ENCODE measurements at places on chromosomes 3 and 15.

DNA sequence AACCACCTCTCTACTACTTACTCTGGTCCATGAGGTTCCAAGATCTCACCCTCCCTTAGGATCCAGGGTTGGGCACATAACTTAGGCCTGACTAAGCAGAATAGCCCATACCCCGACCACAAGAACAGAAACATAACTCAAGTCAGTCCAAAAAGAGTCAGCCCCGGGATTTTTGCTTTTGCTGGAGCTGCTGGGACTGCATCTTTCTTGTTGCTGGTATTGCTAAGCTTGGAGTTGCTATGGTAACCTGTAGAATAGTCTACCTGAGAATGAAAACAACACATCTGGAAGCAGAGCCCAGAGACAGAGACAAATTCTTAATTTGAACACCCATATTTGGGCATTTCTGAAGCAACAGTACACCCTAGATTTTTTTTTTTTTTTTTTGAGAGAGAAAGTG, 6.5 kb downstream of the RUBCN start:
- peak; percentile 70 for DNase-seq

DNA sequence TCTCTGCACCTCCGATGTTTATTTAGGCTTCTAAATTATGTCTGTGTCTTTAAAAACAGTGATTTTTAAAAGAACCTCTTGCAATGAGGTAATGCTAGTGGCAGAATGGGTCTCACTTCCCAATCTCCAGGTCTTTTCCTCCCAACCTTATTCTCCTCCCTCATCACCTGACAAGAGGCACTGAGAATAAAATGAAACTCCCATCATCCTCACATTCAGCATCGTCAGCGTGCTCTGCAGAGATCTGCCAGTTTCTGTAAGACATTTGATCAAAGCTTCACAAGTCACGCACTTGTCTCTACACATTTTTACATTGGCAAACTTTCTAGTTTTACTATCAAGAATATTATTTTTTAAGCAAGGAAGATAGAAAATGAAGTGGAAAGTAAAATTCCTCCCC, 420.5 kb downstream of the GABRB3 start:
- DNase-seq, result no peak

- no peak for DNase-seq
These were observed 60.5 kb downstream of the CLDN1 start for GRCh38 chr3:190261740-190262139.

DNA sequence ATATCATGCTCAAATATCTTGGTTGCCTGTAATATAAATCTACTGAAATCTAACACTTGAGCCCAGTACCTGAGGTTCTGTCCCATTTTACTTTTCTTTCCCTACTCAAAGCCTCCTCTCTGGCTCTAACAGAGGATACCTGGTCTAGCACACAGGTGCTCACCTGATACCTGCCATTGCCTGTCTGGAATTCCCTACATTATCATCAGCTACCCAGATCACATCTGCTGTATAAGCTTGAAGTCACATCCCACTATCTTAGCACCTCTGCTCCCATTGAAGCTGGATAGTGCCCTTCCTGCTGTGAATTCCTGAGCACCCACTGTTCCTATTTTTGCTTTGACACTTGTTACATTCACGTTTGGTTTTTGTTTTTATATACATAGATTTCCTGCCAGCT, 30.5 kb downstream of the GYG1 start:
- no peak for DNase-seq

GRCh38 chr15:73183071-73183470, 130.8 kb downstream of the NEO1 start:
- DNase-seq, result no peak

DNA sequence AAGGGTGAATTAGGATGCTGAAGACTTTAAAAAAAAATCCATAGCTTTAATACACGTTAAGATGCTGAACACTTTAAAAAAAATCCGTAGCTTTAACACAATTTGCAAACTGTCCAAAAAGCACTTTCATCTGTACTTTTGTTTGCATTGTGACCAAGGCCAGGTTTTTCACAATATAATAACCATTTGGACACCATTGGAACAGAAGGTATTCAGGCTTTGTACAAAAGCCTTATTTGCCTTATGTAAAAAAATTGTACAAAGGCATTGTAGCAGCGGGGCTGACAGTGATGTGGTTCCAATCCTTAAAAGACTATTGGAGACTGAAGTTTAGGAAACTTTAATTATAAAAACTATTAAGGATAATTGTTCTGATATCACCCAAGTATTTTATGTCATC, 15.2 kb upstream of the ICE2 start:
- DNase-seq, result no peak

- DNase-seq, result no peak
These were observed 261.1 kb downstream of the EPHB1 start for GRCh38 chr3:135056084-135056730.

GRCh38 chr15:30008156-30008555, 74.6 kb upstream of the GOLGA8J start:
- no peak for DNase-seq

GRCh38 chr3:154120961-154121700, at the start of gene ARHGEF26:
Gene ARHGEF26, plus strand, starts transcription at chr3:154121390. Its CDS starts 603 bp downstream, at chr3:154121993.
- peak; percentile 80 for DNase-seq

GRCh38 chr3:63920001-63920400, 7.8 kb upstream of the SCAANT1 start:
- no peak for DNase-seq

GRCh38 chr3:177221744-177222143, 24.5 kb upstream of the TBL1XR1 start:
- no peak for DNase-seq

DNA sequence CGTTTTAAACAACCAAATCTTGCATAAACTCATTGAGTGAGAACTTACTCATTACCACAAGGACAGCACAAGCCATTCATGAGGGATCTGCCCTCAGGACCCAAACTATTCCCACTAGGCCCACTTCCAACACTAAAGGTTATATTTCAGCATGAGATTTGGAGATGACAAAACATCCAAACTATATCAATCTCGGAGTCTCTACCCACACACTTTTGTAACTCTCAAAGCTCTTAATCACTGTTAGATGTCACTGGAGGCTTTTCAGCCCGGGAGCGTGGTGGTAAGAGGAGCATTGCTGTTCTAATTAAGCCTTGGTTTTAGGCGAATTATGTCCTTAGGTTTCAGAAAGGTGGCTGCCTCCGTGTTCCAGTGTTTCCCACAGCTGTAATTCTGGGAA, 86.3 kb downstream of the CNTN6 start:
- no peak for DNase-seq

DNA sequence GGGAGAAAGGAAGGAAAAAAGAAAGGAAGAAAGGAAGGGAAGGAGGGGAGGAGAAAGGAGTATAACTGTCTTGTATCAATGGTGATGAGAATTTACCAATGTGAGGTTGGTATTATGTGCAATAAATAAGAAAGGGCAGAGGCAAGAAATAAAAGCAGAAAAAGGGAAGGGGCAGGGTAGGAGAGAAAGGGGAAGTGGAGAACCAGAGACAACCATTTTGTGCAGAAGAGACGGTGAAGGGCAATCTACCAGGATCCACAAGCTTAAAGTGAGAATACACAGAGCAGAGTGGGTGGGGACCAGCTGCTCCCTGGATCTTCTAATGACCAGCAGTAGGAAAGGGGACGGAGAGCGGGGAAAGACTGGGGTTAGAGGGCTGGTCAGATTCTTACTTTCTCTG, 106.9 kb upstream of the SLCO2A1 start:
- no peak for DNase-seq

- no peak for DNase-seq
These were observed 52.2 kb upstream of the POLR2M start for GRCh38 chr15:57654153-57654852.

DNA sequence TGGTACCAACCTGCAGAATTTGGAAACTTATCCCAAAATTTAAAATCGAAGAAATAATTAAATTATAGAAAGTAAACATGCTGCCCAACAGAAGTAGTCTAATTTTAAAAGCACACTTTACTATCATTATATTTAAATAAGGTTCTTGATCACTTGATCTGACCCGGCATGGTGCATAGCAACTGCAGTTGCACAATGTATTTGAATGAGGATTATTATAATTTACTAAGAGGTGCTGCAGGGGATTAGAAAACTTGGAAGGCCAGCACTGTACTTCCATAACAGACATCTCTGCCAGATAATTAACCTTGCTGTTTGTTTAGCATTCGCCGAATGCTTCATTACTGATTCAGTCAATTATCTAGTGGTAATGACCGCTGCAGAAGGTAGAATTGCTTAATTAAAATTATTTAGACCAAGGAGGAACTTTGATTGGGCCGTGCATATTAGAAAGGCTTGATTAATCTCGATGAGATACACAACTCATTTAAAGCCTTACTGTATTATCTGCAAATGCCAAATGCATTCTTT, 971.6 kb downstream of the ZPLD1 start:
- no peak for DNase-seq

GRCh38 chr15:63439536-63440264, 58.1 kb upstream of the CA12 start:
- DNase-seq, result no peak

- no peak for DNase-seq
These were observed 260.2 kb upstream of the HES1 start for GRCh38 chr3:193875601-193876321.

DNA sequence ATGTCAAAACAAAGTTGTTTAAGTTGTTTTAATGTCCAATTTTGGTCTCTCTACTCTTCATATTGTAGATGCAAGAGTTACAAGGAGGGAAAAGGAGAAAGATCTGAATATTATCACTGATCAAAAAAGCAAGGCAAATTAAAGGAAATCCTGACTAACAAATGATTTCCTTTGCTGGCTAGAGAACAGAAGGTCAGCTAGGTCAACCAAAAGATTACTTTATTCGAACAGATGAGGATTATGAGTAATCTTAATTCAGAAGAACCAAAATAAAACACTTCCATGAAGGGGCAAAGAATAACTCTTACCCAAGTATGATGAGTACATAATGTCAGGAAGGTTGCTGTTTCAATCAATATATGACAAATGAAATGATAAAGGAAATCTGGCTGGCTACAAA, 33.8 kb downstream of the CPNE4 start:
- no peak for DNase-seq

DNA sequence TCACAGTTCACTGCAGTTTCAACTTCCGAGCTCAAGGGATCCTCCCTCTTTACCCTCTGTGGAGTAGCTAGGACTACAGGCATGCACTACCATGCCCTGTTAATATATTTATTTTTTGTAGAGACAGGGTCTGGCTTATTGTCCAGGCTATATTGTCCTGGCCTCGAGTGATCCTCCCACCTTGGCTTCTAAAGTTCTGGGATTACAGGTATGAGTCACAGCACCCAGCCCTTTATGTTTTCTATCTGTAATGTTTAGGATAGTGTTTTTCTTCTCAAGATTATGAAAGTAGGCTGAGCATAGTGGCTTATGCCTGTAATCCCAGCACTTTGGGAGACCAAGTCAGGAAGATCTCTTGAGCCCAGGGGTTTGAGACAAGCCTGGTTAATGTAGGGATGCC, 11.9 kb upstream of the SCG3 start:
- no peak for DNase-seq

- no peak for DNase-seq
These were observed 99.7 kb downstream of the RARB start for GRCh38 chr3:25527801-25528200.

DNA sequence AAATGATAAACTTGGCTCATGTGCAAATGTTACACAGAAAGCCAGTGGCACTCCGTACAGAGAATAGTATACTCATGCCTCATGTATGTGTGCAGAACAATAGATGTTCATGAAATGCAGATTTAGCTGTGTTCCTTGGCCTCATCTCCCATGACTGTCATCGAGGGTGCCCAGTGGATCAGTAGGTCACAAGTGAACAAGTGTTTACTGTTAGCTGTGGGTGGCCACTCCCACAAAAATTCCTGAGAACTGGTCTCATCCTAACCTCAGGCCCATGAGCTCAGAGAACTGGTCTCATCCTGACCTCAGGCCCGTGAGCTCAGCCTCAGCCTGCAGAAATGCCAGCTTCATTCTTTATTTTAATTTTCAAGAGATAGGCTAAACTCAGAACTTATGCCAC, 124.1 kb downstream of the GADL1 start:
- no peak for DNase-seq

DNA sequence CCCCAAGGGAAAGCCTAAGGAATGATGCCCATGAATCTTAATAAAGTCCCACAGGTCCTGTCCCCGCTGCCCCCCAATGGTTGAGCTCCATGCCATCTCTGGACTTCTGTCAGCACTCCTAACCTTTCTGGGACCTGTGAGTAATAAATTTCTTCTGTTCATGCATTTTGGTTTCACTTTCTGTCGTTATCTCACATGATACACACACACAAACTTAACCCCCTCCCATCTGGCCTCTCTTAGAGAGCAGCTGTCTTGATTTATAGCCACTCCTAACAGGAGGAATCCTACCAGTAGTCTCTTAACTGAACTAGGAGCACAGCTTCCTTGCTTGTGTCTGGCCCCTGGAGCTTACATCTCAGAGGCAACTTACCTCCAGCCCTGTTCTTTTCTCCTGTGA, 82.7 kb upstream of the SELENOK start:
- DNase-seq, result no peak

GRCh38 chr3:44885618-44886017, 11.2 kb downstream of the TGM4 start:
- DNase-seq, result no peak

DNA sequence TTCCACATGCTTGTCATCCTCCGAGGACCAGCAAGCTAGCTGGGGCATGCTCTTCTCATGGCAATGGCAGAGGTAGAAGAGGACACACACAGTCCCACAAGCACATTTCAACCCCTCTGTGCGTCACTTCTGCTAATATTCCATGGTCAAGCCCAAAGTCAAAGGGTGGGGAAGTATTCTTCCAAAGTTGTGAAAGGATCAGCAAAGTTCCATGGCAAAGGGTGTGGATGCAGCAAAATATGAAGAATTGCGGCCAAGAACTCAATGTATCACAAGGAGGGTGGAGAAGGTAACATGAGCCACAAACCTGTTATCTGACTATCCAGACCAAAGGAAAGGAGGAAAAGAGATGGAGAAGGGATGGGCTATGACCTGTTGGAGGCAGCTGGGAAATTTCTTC, 71.2 kb upstream of the SNRK start:
- DNase-seq, result no peak

GRCh38 chr3:1571736-1572135, 478.9 kb downstream of the CNTN6 start:
- no peak for DNase-seq

- DNase-seq, result no peak
These were observed 41.3 kb downstream of the PSMD6 start for GRCh38 chr3:63981980-63982379.

GRCh38 chr3:46935168-46935858, 41.2 kb downstream of the CCDC12 start:
- DNase-seq, result no peak

DNA sequence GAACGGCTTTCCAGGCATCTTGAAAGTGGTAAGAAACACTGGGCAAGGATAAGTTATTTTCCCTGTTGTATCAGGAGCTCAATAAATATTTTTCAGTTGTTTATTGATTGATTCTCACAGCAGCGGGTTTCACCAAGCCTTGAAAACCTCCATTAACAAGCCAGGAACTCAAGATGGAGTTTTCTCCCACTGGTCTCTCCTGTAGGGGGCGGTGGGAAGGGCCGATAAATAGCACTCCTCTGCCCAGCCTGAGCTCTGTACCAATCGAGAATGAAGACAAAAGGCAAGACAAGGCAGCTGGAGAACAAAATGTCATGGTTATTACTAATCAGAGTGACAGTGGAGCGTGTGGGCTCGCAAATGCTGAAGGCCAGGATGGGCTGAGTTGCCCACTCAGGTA, 7.4 kb downstream of the HRH1 start:
- DNase-seq, result no peak

GRCh38 chr15:70137967-70138366, 40.2 kb upstream of the TLE3 start:
- no peak for DNase-seq

All from GM12865 (cell line).